GM03348 (cell line): ENCODE measurements at places on chromosomes 16 and 17.

- DNase-seq = no peak
Observed at GRCh38 chr16:8458481-8459046, 131.7 kb downstream of the TMEM114 start.

DNA sequence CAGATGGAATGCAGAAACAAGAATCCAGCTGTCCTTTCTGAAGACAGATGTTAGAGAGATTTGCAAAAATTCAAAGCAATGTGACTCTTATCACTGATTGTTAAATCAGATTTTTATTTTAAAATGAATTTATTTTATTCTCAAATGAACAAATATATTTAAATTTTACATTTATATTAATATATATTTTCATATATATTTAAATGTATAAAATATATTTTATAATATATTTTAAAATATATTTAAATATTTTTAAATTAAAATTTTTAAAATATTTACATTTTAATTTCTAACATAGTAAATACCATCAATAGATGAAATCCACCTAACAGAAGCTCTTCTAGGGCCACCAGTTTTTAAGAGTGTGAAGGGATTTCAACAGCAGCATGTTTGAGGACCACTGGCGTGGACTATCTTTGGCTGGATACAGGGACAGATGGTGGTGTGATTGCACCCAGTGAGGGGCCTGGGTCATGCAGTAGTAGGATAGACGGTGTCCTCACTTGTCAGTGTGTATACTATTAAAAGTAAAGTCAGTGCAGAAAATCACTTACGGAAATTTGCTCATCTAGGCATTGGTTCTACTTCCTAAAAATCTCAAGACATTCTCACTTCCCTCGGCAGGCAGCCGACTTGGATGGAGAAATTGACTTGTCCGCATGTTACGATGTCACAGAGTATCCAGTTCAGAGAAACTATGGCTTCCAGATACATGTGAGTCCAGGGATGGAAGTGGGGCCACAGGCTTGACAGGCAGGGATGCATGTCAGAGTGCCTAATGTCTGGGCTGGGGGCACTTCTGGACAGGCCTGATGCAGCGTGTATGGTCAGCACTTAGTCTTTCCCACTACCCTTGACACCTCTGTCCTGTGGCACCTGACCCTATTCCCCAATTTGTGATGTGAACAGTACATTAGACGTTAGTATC, 56.3 kb downstream of the PLD6 start:
- DNase-seq = no peak

DNA sequence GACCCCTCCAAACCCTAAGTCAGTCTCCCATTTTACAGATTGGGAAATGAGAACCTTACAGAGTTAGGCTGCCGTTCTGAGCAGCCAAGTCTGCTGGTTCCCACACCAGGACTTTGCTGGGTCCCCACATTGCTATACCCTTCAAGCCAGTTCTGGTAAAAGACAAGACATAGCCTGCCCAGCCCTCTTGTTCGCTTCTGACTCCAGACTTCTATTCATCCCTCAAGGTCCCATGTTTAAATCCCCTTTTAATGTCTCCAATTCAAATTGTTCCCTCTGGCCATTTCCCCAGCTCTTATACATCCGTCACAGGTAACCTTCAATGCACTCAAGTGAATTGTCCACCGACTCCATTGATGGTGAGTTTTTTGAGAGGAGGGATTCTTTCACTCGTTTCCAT, 30.2 kb downstream of the WNT3 start:
- DNase-seq = no peak

- DNase-seq = no peak
Observed at GRCh38 chr17:48240122-48240521, 132.6 kb downstream of the SNX11 start.

DNA sequence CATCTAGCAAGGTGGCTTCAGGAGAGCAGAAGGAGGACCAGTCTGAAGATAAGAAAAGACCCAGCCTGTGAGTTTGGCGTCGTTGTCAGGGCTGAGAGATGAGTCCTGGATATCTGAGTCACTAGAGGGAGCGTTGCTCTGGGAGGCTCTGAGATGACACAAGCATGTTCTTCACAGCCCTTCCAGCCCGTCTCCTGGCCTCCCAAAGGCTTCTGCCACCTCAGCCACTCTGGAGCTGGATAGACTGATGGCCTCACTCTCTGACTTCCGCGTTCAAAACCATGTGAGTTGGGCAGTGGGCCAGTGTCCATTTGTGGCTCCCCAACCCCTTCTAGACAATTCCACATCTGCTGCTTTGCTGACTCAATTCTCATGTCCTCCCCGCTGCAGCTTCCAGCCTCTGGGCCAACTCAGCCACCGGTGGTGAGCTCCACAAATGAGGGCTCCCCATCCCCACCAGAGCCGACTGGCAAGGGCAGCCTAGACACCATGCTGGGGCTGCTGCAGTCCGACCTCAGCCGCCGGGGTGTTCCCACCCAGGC, 2.3 kb downstream of the TGFB1I1 start:
- peak; percentile 74 for DNase-seq

DNA sequence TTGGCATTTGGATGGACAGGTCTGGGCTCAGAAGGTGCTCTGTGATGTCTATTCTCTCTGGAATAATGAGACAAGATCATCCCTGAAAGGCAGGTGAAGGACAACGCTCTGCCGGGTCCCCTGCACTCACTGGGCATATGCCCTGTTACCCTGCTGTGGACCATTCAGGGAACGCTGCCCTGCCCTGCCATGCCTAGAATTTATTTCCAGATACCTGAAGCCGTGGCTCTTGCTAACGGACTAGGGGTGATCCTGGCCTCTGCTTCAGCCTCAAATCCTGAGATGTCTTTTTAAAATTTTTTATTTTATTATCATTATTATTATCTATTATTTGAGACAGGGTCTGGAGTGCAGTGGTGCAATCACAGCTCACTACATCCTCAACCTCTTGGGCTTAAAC, 3.9 kb downstream of the SLC5A11 start:
- no peak for DNase-seq

DNA sequence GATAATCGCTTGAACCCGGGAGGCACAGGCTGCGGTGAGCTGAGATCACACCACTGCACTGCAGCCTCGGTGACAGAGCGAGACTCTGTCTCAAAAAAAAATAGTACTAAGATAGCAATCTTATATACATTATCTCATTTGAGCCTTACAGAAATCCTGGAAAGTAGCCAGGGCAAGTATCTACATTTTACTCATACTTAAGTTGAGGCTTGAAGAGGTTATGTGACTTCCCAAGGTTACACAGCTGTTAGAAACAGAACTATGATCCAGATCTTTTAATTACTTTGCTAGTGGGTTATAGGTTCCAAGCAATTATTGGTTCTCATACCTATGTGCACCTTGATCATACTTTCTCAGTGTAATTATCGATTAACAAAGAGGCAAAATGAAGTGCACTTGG, 15.4 kb downstream of the C17orf78 start:
- DNase-seq = no peak

- no peak for DNase-seq
Observed at GRCh38 chr17:27461192-27461859, 5.1 kb downstream of the KSR1 start.

GRCh38 chr16:73228649-73229048, 180.7 kb upstream of the ZFHX3 start:
- DNase-seq = peak; percentile 29

GRCh38 chr17:29883497-29883896, 46.5 kb downstream of the SSH2 start:
- DNase-seq = no peak

DNA sequence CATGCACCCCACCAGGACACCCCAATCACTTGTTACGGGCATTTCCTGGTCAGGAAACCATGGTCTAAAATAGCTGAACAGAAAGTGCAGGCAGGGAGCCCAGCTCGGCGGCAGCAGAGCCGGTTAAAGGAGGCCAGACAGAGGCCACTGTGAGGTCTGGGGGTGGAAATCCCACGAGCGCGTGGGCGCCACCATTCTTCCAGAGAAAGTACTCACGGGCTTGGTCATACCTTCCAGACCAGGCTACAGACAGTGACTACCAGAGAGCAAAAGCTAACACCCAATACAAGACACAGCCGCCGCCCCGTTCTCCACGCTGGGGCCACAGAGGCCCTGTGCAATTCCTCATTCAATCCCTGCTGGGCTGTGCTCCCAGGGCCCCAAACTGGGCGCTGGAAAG, 11.9 kb downstream of the CEP131 start:
- no peak for DNase-seq

- DNase-seq = no peak
Observed at GRCh38 chr16:84863481-84863814, 43.7 kb downstream of the CRISPLD2 start.

GRCh38 chr17:8965394-8966168, at the start of gene PIK3R5:
Gene PIK3R5, minus strand, starts transcription at chr17:8965707. Its CDS starts 54,213 bp downstream, at chr17:8911494.
- DNase-seq = no peak

- peak; percentile 81 for DNase-seq
Observed at GRCh38 chr17:37476431-37477120, 13.1 kb upstream of the DUSP14 start.

- DNase-seq = no peak
Observed at GRCh38 chr16:12239226-12239625, 262.7 kb downstream of the SNX29 start.

DNA sequence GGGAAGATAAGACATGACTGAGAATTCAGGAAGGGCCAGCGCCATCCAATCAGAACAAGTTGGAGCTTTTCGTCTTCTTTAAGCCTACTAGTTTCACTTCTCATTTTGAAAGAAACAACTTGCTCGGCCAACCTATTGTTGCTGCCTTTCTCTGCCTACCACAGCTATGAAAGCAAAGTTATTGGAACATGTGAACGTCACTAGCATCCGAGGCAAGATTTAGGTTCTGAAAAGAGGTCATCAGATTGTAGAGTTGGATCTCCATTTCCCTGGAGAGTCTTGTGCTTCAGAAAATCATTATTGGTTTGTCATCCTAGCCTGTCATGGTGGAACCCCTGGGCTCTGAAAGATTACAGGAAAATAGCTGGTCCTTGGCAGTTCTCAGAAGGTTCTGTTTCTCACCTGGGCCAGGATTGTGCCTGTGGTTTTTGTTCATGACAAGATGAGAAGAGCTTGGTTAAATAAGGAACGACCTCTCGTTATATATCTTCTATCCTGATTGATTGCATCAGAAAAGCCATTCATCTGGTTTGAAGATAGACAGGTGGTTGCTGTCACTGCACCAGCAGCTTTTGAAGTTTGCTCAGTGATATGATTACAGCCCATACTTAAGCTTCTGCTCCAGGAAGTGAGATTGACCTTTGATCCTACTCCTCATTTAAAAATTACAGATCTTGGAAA, 25.3 kb downstream of the CDH13 start:
- no peak for DNase-seq

DNA sequence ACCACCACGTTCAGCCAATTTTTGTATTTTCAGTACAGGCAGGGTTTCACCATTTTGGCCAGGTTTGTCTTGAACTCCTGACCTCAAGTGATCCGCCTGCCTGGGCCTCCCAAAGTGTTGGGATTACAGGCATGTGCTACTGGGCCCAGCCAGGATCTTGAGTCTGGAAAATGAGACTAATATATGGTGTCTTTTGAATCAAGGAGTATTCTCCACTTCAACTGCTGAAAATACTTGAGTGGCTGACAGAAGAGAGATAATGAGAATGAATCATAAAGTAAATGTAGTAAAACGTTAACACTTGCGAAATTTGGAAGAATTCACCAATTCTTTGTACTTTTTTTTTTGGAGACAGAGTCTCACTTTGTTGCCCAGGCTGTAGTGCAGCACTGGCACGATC, 16.6 kb downstream of the SMYD4 start:
- peak; percentile 54 for DNase-seq

DNA sequence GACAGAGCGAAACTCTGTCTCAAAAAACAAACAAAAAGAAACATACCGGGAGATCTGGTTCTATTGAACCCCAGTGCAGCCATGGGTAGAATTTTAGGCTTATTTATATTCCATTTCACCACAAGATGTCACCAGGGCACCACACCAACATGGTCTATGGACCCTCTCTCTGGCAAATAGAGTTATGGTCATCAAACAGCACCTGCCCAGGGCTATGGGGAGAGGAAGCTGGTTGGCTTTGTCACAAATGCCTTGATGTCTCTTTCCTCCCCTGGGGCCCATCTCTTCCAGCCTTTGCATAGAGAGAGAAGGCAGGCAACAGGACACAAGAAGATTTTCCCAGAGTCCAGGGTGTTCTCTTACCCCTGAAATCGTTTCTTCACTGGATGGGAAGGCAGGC, 128.4 kb downstream of the WWOX start:
- DNase-seq = no peak

GRCh38 chr17:29176558-29177351, 3.4 kb downstream of the MYO18A start:
- DNase-seq = peak; percentile 80
